Activated naive CD4-positive, alpha-beta T cell (primary cell): ENCODE measurements at places on chromosomes 13 and 19.
A peak's percentile ranks its signal among the peaks of the same experiment; 100 is the strongest.

GRCh38 chr19:14496029-14496833 lies at the start of gene GIPC1:
TSS of gene GIPC1 (minus strand) at chr19:14496127. CDS start at chr19:14482976, 13,151 bp downstream.
- DNase-seq, result peak; percentile 43

DNA sequence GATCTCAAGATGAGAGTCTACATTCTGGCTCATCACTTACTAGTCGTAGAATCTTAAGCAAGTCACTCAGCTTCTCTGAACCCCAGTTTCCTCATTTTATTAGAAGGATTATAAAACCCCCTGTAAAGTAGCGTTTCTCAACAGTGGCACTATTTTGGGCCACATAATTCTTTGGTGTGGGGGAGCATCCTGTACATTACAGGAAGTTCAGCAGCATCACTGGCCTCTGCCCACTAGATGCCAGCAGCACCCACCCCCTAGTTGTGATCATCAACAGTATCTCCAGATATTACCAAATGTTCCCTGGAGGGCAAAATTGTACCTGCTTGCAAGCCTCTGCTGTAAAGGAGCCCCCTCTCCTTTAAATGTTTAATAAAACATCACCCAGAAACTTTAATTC lies 22.6 kb downstream of the STARD13 start:
- DNase-seq, result no peak

GRCh38 chr19:16118489-16119033 lies 6.9 kb downstream of the RAB8A start:
- no peak for DNase-seq

DNA sequence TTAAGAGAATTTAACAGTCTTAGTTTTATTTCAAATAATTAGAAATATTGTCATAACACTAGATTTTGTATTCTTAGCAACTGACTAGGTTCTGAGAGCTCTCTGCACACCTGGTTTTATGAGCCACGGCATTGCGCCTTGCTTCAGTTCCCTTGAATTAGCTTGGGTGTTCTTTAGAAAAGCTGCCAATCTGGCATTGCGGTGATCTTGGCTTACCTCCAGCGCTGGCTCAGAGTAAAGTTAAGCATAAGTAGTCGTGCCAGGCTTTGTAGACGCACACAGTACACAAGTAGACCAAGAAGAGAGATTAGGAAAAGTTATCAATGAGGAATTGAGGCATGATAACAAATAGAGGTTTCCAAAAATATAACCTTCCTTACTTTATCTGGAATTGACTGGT lies 45.7 kb downstream of the TPP2 start:
- no peak for DNase-seq

DNA sequence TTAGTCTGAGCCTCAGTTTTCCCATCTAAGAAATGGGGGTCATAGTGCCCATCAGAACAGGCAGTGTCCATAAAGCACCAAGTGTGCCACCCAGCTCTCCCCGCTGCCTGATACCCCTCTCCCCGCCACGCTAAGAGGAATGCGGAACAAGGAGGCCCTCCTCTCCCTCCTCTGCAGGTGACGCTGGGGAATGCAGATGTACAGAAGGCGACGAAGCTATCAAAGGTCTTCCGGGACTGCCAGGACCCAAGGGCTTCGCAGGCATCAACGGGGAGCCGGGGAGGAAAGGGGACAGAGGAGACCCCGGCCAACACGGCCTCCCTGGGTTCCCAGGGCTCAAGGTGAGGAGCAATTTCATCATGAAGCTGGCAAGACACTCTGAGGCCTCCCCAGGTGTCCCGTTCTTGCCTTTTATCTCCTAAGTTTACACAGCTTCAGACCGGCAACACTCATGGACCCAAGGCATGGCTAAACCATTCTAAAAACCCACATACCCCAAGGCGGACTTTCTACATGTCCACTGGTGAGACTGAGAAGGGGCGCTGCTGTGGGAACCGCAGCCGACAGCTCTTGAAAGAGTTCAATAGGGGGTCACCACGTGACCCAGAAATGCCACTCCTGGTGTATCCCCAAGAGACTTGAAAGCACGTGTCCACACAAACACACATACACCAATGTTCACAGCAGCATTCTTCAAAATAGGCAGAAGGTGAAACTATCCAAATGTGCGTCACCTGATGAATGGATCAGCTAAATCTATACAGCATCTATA lies 102.7 kb downstream of the RAB20 start:
- DNase-seq, result no peak

GRCh38 chr19:47056411-47056810 lies 8.0 kb upstream of the TMEM160 start:
- DNase-seq, result no peak

DNA sequence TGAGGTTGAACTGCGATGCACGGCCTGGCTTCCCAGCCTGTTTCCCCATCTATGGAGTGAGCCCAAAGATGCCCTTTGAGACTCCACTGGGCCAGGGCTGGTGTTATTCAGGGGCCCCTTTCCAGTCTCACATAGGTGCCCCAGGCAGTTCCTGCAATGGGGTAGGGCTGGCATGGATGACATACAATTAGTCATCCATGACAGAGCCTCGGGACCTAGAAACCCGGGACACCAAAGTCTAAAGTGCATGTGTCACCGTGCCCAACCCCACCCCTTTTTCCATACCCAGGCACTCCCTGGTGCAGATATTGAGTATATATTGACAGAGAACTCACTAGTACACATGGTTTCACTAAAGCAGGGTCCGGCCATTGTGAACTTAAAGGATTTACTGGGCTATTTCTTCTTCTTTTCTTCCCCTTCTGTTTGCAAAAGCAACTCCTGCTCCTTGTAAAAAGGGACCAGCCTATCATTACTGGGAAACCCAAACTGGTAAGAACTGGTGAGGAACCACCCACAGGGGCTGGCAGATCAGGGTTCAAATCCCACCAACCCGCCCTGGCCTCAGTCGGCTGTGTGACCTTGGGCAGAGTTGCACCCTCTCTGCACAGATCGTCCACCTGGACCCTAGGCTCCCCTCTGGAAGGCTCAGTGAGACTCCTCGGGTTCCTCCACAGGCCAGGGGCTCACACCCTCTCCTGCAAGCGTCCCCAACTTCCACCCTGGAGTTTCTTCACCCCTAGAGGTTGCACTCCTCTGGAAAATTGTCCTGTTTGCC lies 2.7 kb downstream of the B3GNT3 start:
- DNase-seq, result no peak

GRCh38 chr13:109794095-109794494 lies 7.7 kb upstream of the IRS2 start:
- no peak for DNase-seq
